ENCODE measurements at places on chromosomes 6 and 20.

DNA sequence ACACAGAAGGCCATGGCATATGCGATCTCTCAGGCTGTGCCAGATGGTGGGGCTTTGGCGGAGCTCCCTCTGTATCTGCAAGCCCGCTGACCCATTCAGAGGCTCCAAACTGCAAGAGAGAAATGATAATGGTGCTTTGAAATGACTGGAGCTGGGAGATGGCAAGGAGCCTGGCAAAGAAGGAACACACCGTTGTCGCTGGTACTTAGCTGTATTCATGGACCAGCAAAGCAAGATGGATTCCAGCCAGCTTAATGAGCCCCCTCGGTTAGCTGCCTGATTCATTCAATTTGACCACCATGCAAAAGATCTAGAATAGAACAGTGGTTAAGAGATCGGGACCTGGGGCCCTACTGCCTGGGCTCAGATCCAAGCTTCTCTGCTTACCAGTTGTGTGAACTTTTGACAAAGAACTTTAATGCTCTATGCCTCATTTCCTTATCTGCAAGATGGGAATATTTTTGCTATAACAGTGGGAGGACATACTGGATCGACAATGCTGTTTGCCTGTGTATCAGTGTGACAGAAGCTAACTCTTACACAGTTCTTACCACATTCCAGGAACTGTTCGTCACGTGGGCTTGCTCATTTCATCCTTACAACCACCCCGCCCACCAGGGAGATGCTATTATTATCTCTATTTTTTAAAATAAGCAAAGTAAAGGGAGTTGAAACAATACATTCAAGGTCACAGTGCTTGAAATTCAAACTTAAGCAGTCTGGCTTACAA is 317.8 kb upstream of the SULF2 start:
- DNase-seq, result no peak

DNA sequence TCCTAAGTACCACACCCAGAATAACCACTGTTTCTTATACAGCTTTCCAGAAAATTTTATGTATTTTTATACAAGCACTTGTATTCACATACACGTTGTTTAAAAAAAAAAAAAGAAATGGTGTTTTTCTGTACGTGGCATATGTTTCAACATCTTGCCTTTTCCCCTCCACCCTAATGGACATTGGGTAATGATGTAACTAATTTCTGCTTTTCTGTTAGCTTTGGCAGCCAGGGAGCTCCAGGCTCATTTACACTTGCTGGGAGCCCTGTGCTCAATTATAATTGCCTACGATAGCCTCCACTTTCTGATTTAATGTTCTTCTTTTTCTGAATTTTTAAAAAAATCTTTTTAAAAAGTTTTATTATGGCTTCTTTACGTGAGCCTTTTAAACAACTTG is 352.4 kb downstream of the UTRN start:
- no peak for DNase-seq

GRCh38 chr6:16204653-16205376 is 33.6 kb upstream of the GMPR start:
- no peak for DNase-seq

DNA sequence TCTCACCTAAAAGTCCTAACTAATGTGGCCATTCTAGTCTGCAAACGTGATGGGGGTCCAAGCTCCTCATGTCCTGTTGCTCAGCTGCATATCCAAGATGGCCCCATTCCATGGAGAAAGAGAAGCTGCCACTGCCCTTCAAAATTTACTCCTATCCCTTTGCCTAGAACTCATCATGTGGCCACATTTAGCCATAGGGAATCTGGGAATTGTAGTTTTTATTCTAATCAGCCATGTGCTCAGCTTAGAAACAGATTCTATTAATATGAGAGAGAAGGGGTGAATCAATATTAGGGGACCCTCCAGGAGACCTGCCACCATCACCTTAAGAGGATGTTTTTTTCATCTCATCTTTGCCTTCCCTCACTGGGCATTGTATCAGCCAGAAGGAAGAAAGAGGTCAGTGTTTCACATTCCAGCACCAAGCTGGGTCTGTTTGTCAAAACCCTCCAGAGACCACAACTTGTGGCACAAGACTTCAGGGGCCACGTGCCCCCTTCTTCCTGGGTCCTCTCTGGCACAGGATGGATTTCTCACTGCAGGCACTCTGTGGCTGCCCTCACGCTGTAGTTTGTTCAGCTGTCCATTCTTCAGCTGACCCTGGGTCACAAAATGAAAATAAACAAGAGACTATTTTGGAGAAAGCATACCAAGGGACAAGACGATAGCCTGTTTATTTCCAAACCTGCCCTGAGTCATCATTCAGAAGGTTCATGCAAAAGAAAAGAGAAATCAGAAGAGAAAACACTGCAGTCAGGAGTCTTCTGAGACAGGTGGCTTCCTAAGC is 172.0 kb downstream of the EYA2 start:
- no peak for DNase-seq

All from cortex of kidney (tissue), 1 donor.